Frontal cortex (tissue), 4 donors: ENCODE measurements at places on chromosomes 5 and 9. TPM values are rescaled to one million over a fixed set of nuclear protein-coding genes. Genes with fewer than 3 reads are reported as not detected.

GRCh38 chr5:68966596-68966995, 127.2 kb upstream of the SLC30A5 start:
- DNase-seq, result no peak

Gene HAVCR1
- total RNA-seq, result 0.82 TPM

Gene PCDHB10
- total RNA-seq, result 13.9 TPM

Gene SLCO6A1
- 0.41 TPM for total RNA-seq

- DNase-seq, result no peak
These were observed 617.0 kb upstream of the CDH18 start for GRCh38 chr5:20604992-20605391.

GRCh38 chr5:91848453-91848852, 465.3 kb upstream of the ARRDC3 start:
- DNase-seq, result no peak

- no peak for DNase-seq
These were observed 247.1 kb downstream of the EBF1 start for GRCh38 chr5:158852622-158853021.

Gene SGCD
- total RNA-seq, result 3.3 TPM

Gene CDH6
- 37.1 TPM for total RNA-seq
